SJCRH30 (cell line): ENCODE measurements at places on chromosomes 4 and X. TPM values are rescaled to one million over a fixed set of nuclear protein-coding genes. Genes with fewer than 3 reads are reported as not detected.

DNA sequence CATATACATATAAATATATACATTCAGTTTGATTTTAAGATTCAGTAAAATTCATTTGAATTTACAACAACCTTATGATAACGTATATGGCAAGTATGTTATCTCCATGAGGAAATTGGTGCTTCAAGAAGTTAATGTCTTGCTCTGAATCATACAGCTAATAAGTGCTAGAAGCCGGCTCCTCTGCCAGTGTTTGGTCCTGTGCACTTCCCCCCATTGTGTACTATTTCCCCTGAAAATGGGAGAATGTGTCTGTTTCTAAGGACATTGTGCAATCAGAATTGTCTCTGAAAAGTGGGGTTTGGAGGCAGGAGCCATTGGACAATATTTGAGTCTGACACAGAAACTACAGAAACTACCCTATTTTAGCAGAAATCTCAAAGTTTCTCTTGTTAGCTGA lies 135.9 kb downstream of the CPE start:
- no peak for DNase-seq

GRCh38 chr4:10608501-10609219 lies 75.9 kb downstream of the CLNK start:
- DNase-seq: no peak

DNA sequence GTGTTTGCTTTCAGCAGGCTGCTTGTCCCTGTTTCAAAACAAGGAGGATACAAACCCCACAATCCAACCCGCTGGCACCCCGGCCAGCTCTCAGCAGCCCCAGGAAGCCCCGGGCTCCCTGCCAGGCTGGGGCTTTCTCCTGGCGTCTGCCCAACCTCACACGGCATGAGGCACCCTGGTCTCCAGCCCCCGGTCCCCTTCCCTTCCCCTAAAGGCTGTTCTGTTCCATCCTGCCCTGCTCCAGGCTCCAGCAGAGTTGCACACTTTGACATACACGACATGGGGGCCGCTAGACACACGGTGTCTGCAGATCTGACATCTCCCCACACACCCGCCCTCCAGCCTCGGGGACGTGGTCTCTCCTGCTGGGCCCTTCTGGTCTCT lies 107.7 kb upstream of the ADRA2C start:
- DNase-seq: no peak

- no peak for DNase-seq
These were observed 7.8 kb upstream of the MAP7D3 start for GRCh38 chrX:136258951-136259350.

ARSD gene
- 0.16 and 0.41 TPM in 2 replicates for total RNA-seq
